ENCODE measurements at places on chromosomes 6 and 20.

- DNase-seq, result no peak
These were observed 58.1 kb upstream of the SHLD1 start for GRCh38 chr20:5691918-5692618.

DNA sequence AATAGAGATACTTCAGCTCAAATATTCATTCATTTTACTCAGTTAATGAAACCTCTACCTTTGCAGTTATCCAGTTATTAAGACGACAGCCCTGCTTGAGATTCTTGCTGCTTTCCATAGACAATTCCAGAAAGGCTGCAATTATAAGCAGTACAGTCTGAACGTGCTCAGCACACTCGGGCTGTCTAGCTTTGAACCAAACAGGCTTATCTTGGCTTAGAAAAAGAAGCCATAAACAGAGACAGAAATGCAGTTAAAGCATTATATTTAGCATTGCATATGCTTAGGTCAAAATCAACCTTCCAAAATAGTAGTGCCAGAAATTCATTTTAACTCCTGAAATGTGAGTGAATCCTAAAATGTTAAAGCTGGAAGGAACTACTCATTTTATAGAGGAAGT is 204.1 kb upstream of the KCNQ5 start:
- DNase-seq, result no peak

DNA sequence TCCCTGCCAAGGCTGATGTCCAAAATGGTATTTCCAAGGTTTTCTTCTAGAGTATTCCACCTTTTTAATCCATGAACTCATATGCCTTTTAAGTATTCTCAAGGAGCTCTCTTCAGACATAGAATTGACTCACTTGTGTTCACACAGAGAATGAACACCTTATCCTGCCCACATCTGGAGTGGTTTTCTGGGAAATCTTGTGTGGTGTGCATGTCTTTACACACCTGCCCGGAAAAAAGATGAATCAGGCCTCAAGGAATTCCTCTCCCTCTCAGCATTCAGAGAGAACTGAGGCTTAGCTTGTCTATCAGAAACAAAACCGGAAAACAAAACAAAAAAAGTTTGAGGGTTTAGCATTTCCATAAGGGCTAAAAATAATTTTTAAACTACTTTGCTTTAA is 148.8 kb downstream of the TFAP2A start:
- no peak for DNase-seq

DNA sequence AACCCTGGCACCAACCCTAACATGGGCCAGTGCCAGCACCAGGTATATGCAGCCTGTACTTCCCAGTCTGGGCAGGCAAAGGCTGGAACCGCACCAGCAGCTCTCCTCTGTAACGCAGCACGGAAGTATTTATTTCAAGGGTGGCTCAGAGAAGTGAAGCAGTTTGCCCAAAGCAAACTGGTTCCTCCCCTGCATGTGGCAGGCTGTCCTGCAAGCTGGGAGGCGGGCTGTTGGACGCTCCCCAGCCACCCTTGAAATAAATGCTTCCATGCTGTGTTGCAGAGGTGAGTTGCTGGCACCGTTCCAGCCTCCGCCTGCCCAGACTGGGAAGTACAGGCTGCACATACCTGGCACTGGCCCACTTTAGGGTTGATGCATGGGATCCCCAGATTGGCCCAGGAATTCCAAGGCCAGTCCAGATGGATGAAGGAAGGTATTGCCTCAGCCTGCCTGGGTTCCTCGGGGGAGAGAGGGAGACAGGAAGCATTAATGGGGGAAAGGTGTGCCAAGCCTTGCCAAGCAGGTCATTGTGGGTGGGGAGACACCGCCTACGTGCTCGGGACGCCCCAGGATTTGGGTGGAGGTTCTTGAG is 49.8 kb downstream of the PPARD start:
- no peak for DNase-seq

- no peak for DNase-seq
These were observed 77.9 kb upstream of the ID4 start for GRCh38 chr6:19759117-19759880.

DNA sequence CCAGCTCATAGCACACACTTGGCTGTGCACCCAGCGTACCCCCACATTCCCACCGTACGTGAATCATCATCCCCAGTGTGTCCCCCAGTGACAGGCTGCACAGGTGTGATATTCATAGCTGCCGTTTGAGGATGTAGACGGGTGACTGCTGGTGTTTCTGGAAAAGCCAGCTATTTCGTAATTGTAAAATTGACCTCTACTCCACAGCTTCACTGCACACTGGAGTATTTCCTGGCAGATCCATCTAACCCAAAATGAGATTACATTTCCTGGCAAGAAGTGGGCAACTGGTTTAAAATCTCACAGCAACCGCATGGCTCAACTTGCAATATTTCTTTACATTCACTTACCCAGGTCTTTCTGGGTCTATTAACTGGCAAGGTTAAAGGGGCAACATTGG is 30.3 kb downstream of the CD83 start:
- no peak for DNase-seq

- DNase-seq, result no peak
These were observed 9.3 kb upstream of the SIRPB2 start for GRCh38 chr20:1500496-1500895.

DNA sequence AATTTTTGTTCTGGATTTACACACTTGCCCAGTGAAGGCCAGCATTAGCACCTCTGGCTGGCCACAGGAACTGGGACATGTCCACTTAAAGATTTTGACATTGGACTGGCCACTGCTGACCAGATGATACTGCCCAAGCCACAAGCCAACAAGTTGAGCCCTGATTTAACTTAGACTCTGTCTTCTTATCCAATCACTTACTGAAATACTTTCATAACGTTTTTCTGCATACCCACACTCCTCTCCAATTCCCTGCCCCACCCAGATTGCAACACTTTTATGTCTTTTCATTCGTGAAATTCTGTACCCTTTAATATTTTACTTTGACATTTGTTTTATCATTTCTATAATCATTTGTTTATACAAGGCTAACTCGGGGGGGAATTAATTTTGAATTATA is 170.3 kb upstream of the TAB2 start:
- no peak for DNase-seq

GRCh38 chr20:15042723-15043122 is 705.3 kb upstream of the FLRT3 start:
- DNase-seq, result no peak

GRCh38 chr6:10901770-10902169 is 14.9 kb downstream of the SYCP2L start:
- DNase-seq, result peak; percentile 88

DNA sequence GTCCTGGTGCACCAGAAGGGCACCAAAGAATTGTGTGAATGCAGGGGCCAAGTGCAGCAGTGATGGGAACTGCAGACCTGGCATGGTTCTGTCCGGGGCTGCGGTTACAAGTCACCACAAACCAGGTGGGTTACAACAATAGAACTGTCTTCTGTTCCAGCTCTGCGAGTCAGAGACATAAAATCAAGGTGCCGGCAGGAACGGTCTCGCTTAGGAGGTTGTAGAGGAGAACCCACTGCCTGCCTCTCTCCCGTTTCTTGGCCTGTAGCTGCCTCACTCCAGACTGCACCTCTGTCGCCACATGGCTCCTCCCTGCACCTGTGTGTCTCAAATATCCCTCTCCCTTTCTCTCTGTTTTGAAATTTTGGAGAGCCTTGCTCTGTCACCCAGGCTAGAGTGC is 143.3 kb downstream of the TAF4 start:
- DNase-seq, result no peak

DNA sequence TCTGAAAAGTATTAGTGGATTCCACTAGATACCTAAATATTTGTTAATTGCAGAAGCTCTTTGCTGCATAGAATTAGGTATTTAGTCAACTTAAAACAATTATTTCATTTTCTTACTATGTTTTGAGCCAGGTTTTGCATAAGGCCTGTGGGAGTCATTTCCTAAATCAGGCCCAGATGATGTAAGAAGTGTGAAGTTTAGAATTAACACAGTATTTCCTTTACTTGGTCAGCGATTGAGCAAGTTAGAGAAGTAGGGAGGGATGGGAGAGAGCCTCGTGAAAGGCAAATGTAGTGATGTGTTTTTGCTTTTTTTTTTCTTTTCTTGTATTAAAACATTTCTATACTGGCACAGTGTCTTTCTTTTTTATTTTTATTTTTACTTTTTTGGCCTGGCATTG is 711.1 kb downstream of the HDGFL1 start:
- peak; percentile 87 for DNase-seq

- DNase-seq, result peak; percentile 70
These were observed 15.0 kb upstream of the TFAP2A start for GRCh38 chr6:10429638-10430427.

GRCh38 chr6:144630857-144631256 is 345.7 kb downstream of the UTRN start:
- no peak for DNase-seq

DNA sequence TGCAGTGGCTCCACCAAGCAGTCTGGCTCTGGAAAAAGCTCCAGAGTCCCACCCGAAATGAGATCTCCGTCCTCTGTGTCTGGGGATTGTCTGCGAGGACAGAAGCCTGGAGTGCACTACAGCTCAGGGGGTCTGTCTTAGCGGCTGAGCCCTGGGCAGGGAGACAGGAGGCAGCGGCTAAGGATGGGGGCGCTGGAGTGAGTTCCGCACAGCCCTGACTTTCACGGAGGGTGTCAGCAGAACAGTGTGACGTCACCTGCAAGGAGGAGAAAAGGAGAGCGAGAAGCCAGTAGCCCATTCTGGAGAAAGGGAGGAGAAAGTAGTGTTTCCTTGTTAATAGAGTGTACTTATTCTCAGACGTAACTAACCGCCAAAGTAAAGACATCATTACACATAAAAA is 97.6 kb downstream of the FAM50B start:
- DNase-seq, result no peak

Measured in inflammatory macrophage treated with lipopolysaccharide for 4 hours (primary cell).